Fibroblast of skin of left biceps (primary cell): ENCODE measurements at places on chromosomes 16 and 17.

DNA sequence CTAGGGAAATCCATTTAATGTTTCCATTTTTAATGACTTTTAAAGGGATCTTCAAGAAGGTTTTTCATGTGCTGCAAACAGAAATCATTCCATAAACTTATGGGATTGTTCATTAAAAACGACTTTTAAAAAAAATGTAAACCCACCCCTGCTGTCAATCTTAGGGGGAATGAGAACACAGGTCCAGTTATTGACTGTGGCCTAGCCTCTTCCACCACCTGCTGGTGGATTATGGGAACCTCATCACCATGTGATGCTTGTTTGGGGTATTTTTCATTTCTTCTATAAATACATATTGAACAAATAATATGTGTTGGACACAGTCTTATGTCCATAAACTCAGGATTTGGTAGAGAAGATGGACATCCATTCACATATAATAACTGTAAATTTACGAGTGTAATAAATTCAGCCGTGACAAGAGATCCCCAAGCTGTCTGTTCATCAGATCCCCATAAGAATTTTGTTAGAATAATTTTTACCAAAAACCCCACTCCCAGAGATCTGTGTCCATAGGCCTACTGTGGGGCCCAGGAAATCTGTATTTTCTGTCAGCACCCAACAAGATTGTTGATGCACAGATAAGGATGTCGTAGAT lies 42.0 kb upstream of the TMC5 start:
- DNase-seq = peak; percentile 9

GRCh38 chr17:81340607-81341515 lies 45.8 kb upstream of the SLC38A10 start:
- DNase-seq = no peak

DNA sequence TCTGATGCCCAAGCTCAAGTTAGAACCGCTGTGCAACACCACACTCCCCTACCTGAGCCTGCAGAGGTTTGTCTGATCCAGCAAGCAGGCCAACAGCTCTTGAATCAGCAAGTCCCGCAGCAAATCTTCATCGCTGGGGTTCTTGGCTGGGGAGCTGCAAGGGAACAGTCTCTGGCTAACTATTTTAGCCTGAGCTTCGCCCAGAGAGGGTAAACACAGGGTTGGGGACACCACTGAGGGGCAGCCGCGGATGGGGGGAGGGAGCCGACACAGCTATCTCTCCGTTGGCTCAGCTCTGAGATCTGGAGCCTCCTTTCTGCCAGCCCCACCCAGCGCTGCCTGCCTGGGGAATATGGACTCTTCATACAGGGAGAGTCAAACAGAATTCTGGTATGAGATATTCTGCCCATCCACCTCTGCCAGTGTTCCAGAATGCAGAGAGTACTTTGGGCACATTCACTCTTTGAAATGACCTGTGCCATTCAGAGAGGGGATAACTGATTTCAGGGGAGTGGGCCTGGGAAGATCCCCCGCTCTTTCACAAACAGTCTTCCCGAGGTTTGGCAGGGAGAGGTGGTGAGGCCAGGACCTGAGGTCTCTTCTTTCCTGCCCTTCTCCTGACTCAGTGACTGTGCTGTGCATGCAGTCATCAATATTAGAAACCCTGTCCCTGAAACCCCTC lies 7.4 kb downstream of the GIP start:
- no peak for DNase-seq

- no peak for DNase-seq
These were observed 126.9 kb downstream of the KATNIP start for GRCh38 chr16:27676839-27677238.

DNA sequence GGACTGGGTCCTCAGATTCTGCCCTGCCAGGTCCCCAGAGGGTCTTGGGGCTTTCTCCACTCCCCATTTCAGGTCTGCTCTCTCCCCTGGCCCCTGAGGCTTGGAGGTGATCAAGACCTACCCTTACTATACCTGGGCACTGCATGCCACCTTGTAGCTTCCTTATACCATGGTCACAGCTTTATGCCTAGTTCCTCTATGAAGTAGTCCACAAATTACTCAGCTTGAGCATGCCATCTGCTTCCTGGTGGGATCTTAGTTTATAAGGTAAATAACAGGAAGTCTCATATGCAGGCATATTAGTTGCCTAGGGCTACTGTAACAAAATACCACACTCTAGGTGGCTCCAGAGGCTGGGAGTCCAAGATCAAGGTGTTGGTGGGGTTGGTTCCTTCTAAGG lies 11.0 kb upstream of the PMFBP1 start:
- no peak for DNase-seq

DNA sequence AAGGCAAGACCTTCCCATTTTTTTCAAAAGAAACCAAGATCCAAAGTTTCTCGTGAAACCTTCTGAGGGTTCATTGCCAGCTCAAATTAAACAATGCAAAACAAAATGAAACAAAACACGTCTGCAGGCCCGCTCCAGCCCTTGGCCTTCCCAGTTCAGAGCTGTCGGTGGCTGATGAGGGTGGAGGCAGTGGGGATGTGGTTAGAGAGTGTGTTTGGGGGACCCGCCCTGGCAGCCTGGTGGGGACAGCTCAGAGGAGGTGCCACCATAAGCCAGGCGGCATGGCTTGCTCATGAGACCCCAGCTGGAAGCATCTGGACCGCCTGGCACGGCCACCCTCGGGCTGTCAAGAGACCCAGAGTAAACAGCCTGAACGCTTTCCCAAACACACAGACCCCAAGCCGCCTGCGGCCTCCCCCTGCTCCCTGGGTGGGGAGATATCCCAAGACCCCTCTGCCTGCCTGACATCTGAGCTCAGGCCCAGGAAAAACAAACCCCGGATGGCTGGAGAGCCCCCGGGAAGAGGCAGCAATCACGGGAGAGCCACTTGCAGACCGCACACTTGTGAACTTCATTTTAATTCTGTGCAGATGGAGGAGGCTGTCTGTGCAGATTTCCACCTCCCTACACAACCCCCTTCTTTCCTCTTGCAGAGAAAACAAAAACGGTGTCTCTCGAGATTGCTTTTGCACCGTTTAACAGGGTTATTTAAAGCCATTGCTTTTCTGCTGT lies 35.4 kb upstream of the LITAF start:
- no peak for DNase-seq

DNA sequence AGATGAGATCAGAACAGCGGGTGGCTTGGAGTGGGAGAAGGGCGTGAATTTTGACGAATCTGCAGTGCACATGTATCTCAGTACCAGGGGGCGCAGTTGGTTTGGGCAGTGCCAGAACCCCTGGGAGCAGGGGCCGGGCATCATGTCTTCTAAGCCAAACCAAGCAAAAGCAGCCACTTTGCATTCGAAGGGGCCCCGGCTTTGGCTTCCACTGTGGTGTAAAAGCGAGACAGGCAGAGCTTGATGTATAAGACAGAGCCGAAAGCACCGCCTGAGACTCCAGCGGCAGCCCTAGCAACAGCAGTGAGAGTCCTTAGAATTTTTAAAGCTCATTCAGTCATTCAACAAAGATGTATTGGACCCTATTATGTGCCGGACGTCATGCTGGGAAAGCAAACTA lies 3.8 kb upstream of the XYLT1 start:
- DNase-seq = no peak

DNA sequence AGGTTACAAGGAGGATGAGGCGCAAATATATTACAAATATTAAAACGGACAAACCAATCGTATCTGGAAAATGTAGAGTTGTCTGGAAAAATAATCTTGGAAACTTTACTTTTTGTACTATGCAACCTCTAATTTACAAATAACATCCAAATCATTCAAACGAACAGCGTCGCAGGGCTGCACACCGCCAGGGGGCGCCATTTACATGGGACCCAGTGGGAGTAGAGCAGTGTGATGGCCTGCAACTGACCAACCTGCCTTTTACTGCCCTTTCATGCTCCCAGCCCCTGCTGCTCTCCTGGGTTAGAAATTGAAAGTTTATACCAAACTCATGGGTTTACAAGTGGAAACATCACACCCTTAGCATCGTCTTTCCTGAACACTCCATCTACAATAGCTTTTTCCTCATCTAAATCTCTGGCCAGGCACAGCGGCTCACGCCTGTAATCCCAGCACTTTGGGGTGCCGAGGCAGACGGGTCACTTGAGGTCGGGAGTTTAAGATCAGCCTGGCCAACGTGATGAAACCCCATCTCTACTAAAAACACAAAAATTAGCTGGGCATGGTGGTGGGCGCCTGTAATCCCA lies 10.0 kb downstream of the PITPNC1 start:
- DNase-seq = no peak

GRCh38 chr16:68359398-68360191 lies 48.8 kb downstream of the PRMT7 start:
- DNase-seq = no peak

- DNase-seq = peak; percentile 70
These were observed 31.2 kb downstream of the CHD9 start for GRCh38 chr16:53085931-53086421.

DNA sequence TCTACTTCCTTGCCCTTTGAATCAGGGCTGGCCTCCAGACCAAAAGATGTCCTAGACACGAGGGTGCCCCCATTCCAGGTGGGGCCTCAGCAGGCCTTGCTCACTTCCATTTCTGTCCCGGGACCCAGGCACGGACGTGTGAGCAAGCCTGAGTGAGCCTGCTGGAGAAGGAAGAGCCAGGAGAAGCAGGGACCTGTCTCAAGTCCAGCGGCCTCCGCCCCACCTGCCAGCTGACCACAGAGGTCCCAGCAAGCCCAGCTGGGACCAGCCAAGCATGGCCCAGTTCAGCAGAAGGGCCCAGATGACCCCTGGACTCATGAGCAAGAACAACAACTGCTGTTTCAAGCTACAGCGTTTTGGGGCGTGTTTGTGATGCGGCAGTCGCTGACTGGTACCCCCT lies 24.7 kb downstream of the RBFOX3 start:
- DNase-seq = no peak

- no peak for DNase-seq
These were observed 236.4 kb downstream of the PRKCA start for GRCh38 chr17:66538776-66539175.
